ENCODE measurements at places on chromosomes 16 and 17.

DNA sequence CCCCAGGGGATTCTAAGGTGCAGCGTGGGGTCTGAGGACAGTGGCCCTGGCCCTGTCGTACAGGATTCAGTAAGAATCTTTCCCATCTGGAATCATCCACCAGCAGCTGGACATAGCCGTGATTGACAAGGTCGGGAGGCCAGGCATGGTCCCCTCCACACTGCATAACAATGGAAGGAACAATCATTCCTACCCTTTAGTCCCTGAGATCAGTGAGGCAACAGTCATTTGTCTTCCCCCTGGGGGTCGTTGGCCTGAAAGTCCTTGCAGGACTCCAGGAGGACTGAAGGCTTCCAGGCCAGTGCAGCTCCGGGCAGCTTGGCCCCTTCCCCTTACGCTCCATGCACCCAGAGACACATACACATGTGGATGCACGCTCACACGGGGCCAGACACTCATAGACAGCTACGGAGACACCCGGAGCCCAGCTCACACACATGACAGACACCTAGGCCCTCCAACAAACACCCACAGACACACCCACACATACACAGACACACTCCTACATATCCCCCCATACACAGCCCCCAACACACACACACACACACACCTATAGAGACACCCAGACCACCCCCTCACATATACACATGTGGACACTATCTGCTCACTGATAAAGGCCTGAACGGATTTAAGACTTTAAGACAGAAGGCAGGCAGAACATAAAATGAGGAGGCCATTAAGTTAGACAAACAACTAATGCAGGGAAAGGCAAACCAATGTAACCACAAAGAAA lies 42.9 kb downstream of the LITAF start:
- no peak for DNase-seq

- DNase-seq = peak; percentile 20
Measured at GRCh38 chr16:49487746-49488145, 114.1 kb downstream of the C16orf78 start.

DNA sequence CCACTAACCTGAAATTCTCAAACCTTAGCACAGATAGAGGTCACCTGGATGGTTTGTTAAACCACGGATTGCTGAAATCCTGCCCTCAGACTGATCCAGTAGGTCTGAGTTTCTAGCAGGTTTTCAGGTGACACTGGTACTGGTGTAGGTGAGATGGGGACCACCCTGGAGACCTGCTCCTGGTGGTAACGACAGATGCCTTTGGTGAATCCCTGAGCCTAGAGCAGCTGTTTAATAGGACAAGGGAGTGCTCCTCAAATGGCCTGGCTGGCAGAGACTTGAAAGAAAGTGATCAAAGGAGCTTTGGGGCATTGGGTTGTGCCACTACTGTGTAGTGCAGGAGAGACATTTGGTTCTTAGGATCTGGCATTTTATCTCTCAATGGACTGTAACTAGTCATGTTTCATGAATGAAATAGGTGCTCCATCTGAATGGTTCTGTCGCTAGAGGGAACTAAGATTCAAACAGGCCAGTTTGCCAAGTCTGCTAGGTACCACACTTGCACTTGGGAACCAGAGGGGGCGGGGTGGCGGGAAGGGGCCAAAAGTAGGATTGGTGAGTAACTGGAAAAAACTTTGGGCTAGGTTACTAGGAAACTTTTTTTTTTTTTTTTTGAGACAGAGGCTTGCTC lies 2.9 kb upstream of the IFI35 start:
- DNase-seq = no peak

GRCh38 chr17:7867881-7868329 lies 10.1 kb downstream of the CYB5D1 start:
- DNase-seq = no peak

DNA sequence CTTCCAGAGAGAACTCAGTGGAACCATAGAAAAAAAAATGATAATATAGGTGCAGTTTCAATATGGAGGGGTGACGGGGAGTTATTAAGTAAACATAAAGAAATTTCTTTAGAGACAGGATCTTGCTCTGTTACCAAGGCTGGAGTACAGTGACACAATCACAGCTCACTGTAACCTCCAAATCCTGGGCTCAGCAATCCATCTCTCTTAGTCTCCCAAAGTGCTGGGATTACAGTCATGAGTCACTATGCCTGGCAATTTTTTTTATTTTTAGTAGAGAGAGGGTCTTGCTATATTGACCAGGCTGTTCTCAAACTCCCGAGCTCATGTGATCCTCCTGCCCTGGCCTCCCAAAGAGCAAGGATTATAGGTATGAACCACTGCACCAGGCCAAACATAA lies 48.8 kb downstream of the NLRC5 start:
- DNase-seq = no peak

DNA sequence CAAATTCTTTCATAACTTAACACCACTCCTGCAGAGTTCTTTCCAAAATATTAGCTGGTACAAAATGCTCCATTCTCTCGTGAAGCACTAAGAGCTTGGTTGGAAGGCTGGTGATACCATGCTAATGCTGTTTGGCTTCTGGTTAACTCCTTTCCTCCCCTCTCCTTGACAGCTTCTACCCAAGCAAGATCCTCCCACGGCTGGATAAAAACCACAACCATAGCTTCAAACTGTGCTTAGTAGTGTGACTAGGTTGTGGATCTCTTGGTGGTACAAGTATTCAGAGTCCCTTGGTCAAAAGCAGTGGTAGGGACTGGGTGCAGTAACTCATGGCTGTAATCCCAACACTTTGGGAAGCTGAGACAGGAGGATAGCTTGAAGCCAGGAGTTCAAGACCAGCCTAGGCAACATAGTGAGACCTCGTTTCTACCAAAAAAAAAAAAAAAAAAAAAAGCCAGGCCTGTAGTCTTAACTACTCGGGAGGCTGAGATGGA lies 2.3 kb downstream of the PHAF1 start:
- DNase-seq = no peak

- no peak for DNase-seq
Measured at GRCh38 chr17:2436316-2436905, 35.6 kb upstream of the MNT start.

GRCh38 chr17:4895657-4896331 lies 3.5 kb upstream of the C17orf107 start:
- DNase-seq = no peak

- DNase-seq = no peak
Measured at GRCh38 chr16:19898924-19899604, 14.4 kb upstream of the GPRC5B start.
